ENCODE measurements at places on chromosomes 5 and 9.

- DNase-seq, result no peak
Observed at GRCh38 chr9:15612962-15613361, 60.1 kb downstream of the CCDC171 start.

DNA sequence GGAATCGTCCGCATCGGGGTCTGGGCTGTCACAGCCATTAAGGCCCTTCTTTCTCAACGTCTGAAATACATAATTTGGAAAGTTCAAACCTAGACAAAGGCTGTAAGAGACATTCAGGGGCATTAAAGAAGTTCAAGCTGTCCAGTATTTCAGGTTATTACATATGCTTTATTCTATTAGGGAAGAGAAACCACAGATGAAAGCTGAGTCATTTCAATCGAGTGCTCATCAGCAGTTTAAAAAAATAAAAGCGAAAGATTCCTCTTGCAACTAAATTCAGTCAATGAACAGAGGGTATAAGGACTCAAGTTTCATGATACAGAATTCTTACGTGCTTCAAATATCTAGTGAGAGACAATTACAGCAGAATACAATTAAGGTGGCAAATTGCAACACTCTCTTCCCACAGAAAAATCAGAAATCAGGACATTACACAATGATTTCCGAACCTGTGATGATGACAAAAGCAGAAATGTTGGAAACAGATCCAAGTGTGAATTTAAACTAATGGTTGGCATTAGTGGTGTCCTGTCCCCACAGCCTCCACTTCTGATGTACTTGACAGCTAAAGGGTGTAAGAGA is 121.6 kb downstream of the MEF2C start:
- DNase-seq, result no peak

DNA sequence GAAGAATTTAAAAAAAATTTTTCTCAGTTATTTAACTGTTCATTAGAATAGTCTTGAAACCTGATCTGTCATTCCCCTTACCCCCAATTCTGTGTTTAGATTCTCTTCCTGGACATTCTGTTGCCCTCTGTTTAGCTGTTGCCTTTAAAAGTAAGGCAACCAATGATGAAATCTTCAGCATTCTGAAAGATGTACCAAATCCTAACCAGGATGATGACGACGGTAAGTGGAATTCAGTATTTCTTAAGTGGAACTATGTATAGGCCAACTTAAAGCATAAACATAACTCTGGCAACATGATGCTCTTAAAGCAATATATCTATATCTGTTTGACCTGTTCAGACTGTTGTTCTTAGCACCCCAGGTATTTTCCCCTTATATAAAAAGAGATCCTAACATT is 27.2 kb downstream of the NCBP1 start:
- DNase-seq, result no peak

- DNase-seq, result no peak
Observed at GRCh38 chr5:56833325-56833724, 18.0 kb downstream of the MAP3K1 start.

DNA sequence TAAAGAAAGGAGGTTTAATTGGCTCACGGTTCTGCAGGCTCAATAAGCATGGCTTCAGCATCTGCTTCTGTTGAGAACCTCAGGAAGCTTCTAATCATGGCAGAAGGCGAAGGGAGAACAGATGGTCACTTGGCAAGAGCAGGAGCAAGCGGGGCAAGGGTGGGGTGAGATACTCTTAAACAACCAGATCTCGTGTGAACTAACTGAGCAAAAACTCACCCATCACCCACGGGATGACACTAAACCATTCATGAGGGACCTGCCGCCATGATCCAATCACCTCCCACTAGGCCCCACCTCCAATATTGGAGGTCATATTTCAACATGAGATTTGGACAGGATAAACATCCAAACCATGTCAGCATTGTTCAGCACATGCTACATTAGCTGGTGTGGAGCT is 89.1 kb upstream of the HAND1 start:
- DNase-seq, result no peak

GRCh38 chr9:113476511-113476916 is 13.0 kb downstream of the RGS3 start:
- no peak for DNase-seq

Data from HuH-7 (cell line).